ENCODE measurements at places on chromosomes 1 and 21. TPM values are rescaled to one million over a fixed set of nuclear protein-coding genes. Genes with fewer than 3 reads are reported as not detected.

The RAB3B gene
- total RNA-seq, result 151 TPM

The CSTB gene
- total RNA-seq, result 69.3 TPM

The LHX8 gene
- total RNA-seq, result not detected

The LCE5A gene
- not detected for total RNA-seq

The KMO gene
- total RNA-seq, result not detected

The HSF2BP gene
- total RNA-seq, result 0.68 TPM

The NR1I3 gene
- total RNA-seq, result not detected

GRCh38 chr1:86429835-86430234 is 5.9 kb downstream of the CLCA2 start:
- H3K4me1 ChIP-seq, result no peaks in the 10 kb centered on the region
- no peak overlapping the region for H3K27ac ChIP-seq
- no peaks in the 10 kb centered on the region for H3K36me3 ChIP-seq
- DNase-seq, result peak; percentile 87
- H3K27me3 ChIP-seq, result no peaks in the 10 kb centered on the region
- H3K4me3 ChIP-seq, result no peak overlapping the region

- no peak overlapping the region for H3K4me3 ChIP-seq
- no peaks in the 10 kb centered on the region for H3K27me3 ChIP-seq
- no peak overlapping the region for H3K27ac ChIP-seq
- H3K4me1 ChIP-seq, result peaks cover 8% of the 10 kb centered on the region
Measured at GRCh38 chr1:100320311-100321099, 31.8 kb upstream of the CDC14A start.

GRCh38 chr1:96473791-96474434 is 247.7 kb upstream of the PTBP2 start:
- DNase-seq, result no peak

- no peaks in the 10 kb centered on the region for H3K27me3 ChIP-seq
- H3K27ac ChIP-seq, result no peak overlapping the region
- no peak overlapping the region for H3K4me3 ChIP-seq
Measured at GRCh38 chr1:6314503-6314902, 53.6 kb upstream of the GPR153 start.

DNA sequence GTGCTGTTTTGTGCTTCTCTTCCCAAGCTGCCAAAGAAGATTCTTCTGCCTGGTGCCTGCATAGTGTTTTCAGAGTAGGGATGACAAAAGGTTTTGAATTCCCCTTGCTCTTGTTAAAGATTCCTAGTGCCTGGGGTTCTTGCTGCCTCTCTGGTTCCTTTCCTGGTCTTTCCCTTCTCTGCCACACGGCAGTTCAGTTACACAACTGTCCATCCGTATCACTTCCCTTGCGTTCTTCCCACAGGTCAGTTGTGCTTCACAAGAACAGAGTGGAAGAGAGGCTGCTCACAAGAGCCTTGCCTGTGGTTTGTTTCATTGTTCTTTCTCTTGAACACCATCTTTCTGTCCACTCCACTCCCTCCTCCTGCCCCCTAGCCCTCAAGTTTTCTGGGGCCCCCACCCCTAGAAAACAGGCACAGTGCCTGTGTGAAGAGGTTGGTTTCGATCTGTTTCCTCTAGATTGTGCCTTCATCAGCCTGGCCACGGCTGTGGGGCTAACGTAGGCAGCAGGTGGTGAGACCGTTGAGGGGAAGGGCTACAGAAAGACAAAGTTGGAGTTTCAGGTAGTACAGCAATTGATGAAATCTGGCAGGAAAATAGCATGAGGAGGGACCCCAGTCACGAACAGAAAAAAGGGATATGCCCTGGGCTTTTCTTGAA is 5.8 kb downstream of the VASH2 start:
- peaks cover 6% of the 10 kb centered on the region for H3K4me1 ChIP-seq
- peaks cover 55% of the 10 kb centered on the region for H3K27me3 ChIP-seq
- DNase-seq, result no peak

GRCh38 chr1:67314696-67315095 is 7.0 kb downstream of the IL12RB2 start:
- DNase-seq, result no peak
- no peaks in the 10 kb centered on the region for H3K4me1 ChIP-seq
- H3K27me3 ChIP-seq, result peaks cover 24% of the 10 kb centered on the region
- no peak overlapping the region for H3K27ac ChIP-seq
- H3K4me3 ChIP-seq, result no peak overlapping the region

DNA sequence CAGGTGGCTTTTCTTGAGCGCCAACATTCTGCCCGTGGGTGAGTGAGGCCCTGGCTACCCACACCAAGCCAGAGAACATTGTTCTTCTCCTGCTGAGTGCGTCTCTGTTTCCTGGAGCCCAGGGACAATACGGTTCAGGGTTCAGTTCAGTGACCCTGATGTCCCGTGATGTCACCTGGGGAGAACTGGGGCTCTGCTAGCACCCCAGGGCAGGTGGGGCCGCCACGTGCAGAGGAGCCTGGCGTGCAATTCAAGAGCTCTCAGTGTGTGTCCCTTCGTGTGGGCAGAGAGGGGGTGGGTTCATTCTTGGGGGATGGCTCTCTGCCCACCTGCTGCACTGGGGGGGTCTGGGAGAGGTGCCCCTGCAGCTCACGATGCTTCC is 18.2 kb upstream of the PEX10 start:
- no peak overlapping the region for H3K27ac ChIP-seq
- H3K27me3 ChIP-seq, result peaks cover 33% of the 10 kb centered on the region
- H3K36me3 ChIP-seq, result no peaks in the 10 kb centered on the region
- no peaks in the 10 kb centered on the region for H3K4me1 ChIP-seq

DNA sequence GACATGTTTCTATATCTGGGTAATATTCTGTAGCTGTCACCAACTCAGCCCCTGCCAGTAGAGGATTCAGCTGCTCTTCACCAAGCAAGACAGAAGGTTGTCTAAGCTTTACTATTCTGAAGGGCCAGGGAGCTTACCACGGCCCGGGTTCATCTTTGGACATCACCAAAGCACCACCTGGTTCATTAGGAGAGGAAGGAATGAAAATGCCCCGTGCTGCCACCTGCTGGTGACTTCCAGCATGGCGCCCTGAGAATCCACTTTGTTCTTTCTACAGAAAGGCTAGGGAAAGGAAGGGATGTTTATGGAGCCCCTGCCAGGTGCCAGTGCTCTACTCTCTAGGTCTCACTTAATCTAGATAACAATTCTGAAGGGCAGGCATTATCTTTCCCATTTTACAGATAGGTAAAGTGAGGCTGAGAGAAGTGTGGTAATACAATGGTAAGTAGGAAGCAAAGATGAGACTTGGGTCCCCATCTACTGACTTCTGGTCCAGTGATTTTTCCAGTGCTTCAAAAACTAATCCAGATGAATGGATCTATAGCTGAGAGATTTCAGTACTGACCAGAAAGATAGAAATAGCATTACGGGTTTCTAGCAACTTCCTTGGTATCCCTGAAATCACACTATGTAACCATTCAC is 79.5 kb downstream of the BEND5 start:
- no peak overlapping the region for H3K27ac ChIP-seq
- DNase-seq, result no peak
- H3K4me3 ChIP-seq, result no peak overlapping the region

DNA sequence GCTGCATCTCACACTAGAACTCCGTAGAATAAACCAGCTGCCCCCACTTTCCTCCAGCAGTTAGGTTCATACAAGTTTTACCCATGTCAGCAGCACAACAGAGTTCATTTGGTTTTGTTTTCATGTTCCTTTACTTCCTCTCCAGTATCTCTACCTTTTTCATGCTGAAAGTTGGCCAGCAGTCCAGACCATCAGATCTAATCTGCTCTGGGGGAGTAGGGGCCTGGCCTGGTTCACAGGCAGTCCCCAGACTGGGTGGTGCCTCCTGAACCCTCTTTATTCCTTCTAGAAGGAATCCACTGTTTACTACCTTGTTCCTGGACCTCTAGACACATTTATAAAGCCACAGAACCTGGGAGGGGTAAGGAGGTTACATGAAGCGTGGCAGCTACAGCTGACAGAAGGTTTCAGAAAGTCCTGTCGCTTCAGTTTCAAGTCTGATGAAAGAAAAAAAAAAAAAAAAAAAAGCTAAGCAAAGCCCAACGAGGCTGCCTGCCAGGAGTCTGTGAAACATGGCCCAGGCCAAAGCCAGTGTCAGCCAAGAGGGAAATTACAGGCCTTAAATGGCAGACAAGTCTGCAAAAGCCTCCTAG is 184.6 kb upstream of the JUN start:
- no peak for DNase-seq
- no peak overlapping the region for H3K27ac ChIP-seq
- H3K4me3 ChIP-seq, result no peak overlapping the region

- peaks cover 79% of the 10 kb centered on the region for H3K4me1 ChIP-seq
- no peaks in the 10 kb centered on the region for H3K27me3 ChIP-seq
- peak overlapping the region; percentile 95 for H3K27ac ChIP-seq
- peak overlapping the region; percentile 49 for H3K4me3 ChIP-seq
Measured at GRCh38 chr1:224499204-224499603, 64.6 kb upstream of the WDR26 start.

- H3K4me3 ChIP-seq, result no peak overlapping the region
- H3K27ac ChIP-seq, result no peak overlapping the region
- DNase-seq, result no peak
- peaks cover 48% of the 10 kb centered on the region for H3K4me1 ChIP-seq
- H3K36me3 ChIP-seq, result peaks cover 9% of the 10 kb centered on the region
Measured at GRCh38 chr1:54931275-54931840, 44.4 kb upstream of the DHCR24 start.

- no peak overlapping the region for H3K27ac ChIP-seq
- H3K4me1 ChIP-seq, result peaks cover 30% of the 10 kb centered on the region
- H3K36me3 ChIP-seq, result peaks cover 46% of the 10 kb centered on the region
- no peak overlapping the region for H3K4me3 ChIP-seq
- H3K27me3 ChIP-seq, result no peaks in the 10 kb centered on the region
- DNase-seq, result no peak
Measured at GRCh38 chr21:46334351-46335140, 10.6 kb downstream of the PCNT start.

DNA sequence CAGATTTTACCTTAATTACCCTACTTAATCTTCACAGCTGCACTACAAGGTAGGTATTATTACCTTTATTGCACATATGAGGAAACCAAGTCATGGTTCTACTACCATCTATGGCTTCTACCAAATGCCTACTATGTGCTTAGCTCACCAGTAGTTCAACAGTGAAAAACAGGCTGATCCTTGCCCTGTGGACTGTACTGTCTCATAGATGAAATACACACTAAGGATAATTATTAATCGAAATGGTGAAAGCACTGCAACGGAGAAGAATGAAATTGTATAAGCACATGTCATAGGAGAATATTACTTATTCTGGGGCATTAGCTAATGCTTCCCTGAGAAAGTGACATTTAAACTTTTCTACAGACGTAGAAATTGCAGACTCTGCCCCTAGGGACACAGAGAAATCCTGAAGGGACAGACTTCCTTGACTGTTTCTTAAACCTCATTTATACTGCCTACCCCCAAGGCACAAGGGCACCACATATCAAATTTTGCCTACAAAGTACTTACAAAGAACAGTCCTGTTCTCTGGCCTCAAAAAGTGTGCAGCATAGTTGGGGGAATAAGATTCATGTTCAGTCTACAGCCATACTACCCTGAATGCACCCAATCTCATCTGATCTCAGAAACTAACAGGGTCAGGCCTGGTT is 148.4 kb upstream of the ZC3H11B start:
- H3K36me3 ChIP-seq, result no peaks in the 10 kb centered on the region
- H3K4me3 ChIP-seq, result no peak overlapping the region
- H3K27me3 ChIP-seq, result no peaks in the 10 kb centered on the region
- H3K4me1 ChIP-seq, result no peaks in the 10 kb centered on the region
- DNase-seq, result no peak
- H3K27ac ChIP-seq, result no peak overlapping the region

DNA sequence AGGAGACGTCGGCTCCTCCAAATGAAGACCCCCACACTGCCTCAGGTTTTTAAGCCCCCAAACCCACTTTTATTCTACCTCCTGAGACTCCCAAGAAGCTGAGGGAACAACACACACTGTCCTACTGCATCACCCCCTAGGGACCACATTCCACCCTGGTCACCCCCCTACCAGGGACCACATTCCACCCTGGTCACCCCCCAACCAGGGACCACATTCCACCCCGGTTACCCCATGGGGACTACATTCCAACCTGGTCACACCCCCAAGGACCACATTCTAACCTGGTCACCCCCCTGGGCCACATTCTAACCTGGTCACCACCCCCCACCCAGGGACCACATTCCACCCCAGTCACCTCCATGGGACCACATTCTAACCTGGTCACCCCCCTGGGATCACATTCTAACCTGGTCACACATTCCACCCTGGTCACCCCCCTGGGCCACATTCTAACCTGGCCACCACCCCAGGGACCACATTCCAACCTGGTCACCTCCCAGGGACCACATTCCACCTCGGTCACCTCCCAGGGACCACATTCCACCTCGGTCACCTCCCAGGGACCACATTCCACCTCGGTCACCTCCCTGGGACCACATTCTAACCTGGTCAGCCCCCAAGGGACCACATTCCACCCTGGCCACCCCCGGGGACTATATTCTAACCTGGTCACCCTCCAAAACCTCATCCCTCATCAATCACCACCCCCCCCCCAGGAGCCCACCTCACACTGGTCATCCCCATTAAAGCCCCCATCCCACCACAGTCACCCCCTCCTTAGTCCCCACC is 587.6 kb downstream of the NPHP4 start:
- H3K4me3 ChIP-seq, result no peak overlapping the region
- no peak overlapping the region for H3K27ac ChIP-seq
- H3K36me3 ChIP-seq, result peaks cover 5% of the 10 kb centered on the region

- H3K4me3 ChIP-seq, result no peak overlapping the region
- H3K27ac ChIP-seq, result no peak overlapping the region
- H3K4me1 ChIP-seq, result peaks cover 7% of the 10 kb centered on the region
- DNase-seq, result no peak
Measured at GRCh38 chr1:25137521-25138395, 94.5 kb downstream of the SYF2 start.

GRCh38 chr1:96079581-96079980 is 642.0 kb upstream of the PTBP2 start:
- no peaks in the 10 kb centered on the region for H3K27me3 ChIP-seq
- H3K4me3 ChIP-seq, result no peak overlapping the region
- H3K4me1 ChIP-seq, result no peaks in the 10 kb centered on the region
- H3K27ac ChIP-seq, result no peak overlapping the region

DNA sequence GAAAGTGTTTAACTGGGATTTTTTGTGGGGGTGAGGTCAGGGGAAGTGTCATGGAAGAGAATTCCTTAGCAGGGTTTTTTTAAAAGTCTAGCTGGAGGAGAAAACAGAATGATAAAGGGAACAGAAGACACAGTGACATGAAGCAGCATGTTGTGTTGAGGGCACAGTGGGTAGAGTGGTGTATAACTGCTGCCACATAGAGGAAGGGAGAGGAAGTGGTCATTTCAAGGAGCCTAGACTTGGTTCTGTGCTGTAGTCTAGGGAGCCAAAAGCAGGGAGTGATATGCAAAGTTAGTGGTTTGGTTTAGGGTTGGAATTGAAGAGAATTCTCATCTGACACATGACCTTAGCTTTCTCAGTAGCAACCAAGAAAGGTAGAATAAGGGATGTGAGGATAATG is 10.2 kb downstream of the EEIG2 start:
- H3K36me3 ChIP-seq, result no peaks in the 10 kb centered on the region
- H3K4me3 ChIP-seq, result no peak overlapping the region
- H3K27ac ChIP-seq, result no peak overlapping the region
- H3K4me1 ChIP-seq, result peaks cover 2% of the 10 kb centered on the region

GRCh38 chr1:150909585-150910180 is 16.5 kb upstream of the SETDB1 start:
- H3K27me3 ChIP-seq, result peaks cover 5% of the 10 kb centered on the region
- no peak for DNase-seq
- H3K36me3 ChIP-seq, result 0 out of 2 replicates have a peak, but pooled peaks cover 4% of the 10 kb centered on the region
- no peak overlapping the region for H3K27ac ChIP-seq

GRCh38 chr1:174156437-174156836 is 2.9 kb upstream of the RABGAP1L start:
- no peaks in the 10 kb centered on the region for H3K27me3 ChIP-seq
- peaks cover 29% of the 10 kb centered on the region for H3K4me1 ChIP-seq
- no peak overlapping the region for H3K27ac ChIP-seq
- no peaks in the 10 kb centered on the region for H3K36me3 ChIP-seq
- no peak overlapping the region for H3K4me3 ChIP-seq
- no peak for DNase-seq
